Hematopoietic multipotent progenitor cell treated with erythropoietin and hydrocortisone succinate and interleukin-3 and kit ligand, for 6 days (in vitro differentiated cells): ENCODE measurements at places on chromosomes 3 and 15.

GRCh38 chr3:77102951-77103769, 63.3 kb downstream of the ROBO2 start:
- no peak for DNase-seq

DNA sequence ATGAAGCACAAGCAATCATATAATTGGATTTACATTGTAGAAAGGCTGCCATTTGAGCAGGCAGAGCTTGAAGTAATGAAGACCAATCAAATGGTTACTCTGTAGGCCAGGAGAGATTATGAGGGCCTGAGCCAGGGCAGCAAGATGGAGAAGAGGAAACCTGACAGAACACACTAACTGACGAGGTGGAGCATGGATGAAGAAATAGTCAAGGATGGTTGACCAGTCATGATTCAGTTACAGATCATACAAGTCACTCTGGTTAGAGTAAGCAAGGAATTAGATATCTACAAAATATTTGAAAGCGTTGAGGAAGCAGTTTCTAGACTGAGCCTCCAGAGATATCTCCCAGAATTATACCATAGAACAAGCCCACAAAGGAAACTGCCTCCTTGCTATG, 101.8 kb upstream of the THSD4 start:
- DNase-seq = no peak

GRCh38 chr3:60202052-60202726, 1049.1 kb downstream of the FHIT start:
- DNase-seq = peak; percentile 15

DNA sequence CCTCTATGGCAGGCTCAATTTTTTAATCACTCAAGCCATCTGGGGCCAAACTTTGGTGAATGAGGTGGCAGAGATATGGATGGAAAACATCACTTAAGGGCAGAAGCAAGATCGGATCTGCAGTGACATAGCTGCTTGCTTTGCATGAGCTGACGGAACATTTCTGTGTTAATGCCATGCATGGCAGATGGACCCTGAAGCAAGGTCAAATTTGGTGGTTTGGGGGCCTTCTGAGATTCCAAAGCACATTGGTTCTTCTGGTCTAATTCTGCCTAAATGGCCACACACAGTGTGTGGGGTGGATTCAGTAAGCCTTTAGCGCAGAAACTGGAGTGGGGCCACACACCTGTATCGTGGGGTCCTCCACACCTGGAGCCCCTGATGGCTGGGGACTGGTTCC, 38.3 kb upstream of the BCL2L10 start:
- DNase-seq = no peak

- DNase-seq = no peak
These were observed 115.4 kb upstream of the RAD18 start for GRCh38 chr3:9078561-9079240.

- DNase-seq = no peak
These were observed 44.3 kb upstream of the SLC24A5 start for GRCh38 chr15:48076454-48076853.

DNA sequence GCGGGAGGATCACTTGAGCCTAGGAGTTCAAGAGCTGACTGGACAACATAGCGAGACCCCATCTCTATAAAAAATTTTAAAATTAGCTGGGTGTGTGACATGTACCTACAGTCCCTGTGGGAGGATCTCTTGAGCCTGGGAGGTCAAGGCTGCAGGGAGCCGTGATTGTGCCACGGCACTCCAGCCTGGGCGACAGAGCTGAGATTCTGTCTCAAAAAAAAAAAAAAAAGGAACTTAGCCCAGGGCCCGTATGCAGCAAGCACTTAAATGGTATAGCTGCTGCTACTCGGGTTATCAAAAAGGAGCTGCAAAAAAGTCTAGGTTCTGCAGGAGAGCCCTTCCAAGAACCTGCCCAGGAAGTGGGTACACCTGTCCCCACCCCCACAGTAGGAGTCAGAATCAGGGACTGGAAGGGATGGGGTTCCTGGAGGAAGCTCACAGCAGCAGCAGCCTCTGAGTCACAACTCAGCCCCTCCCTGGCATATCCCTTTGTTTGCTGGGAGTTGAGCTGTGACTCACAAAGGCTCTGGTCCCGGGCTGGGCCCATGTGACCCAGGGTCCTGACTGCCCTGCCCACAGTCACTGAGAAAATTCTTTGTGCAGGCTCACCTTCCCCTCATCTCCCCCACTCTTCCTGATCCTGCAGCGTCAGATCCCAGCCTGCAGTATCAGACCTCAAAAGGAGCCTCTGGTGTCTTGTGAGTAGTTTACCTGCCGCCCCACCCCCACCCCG, at the start of gene SPATA12:
SPATA12 (plus strand) TSS at position 576 of the 733 bp plus-strand sequence. CDS start 13,031 bp downstream, outside the sequence.
- peak; percentile 46 for DNase-seq

- no peak for DNase-seq
These were observed 40.7 kb downstream of the TMEM212 start for GRCh38 chr3:171883893-171884279.

GRCh38 chr3:16102905-16103364, 71.5 kb upstream of the GALNT15 start:
- no peak for DNase-seq

- DNase-seq = no peak
These were observed 5.7 kb downstream of the HMG20A start for GRCh38 chr15:77426377-77426776.

DNA sequence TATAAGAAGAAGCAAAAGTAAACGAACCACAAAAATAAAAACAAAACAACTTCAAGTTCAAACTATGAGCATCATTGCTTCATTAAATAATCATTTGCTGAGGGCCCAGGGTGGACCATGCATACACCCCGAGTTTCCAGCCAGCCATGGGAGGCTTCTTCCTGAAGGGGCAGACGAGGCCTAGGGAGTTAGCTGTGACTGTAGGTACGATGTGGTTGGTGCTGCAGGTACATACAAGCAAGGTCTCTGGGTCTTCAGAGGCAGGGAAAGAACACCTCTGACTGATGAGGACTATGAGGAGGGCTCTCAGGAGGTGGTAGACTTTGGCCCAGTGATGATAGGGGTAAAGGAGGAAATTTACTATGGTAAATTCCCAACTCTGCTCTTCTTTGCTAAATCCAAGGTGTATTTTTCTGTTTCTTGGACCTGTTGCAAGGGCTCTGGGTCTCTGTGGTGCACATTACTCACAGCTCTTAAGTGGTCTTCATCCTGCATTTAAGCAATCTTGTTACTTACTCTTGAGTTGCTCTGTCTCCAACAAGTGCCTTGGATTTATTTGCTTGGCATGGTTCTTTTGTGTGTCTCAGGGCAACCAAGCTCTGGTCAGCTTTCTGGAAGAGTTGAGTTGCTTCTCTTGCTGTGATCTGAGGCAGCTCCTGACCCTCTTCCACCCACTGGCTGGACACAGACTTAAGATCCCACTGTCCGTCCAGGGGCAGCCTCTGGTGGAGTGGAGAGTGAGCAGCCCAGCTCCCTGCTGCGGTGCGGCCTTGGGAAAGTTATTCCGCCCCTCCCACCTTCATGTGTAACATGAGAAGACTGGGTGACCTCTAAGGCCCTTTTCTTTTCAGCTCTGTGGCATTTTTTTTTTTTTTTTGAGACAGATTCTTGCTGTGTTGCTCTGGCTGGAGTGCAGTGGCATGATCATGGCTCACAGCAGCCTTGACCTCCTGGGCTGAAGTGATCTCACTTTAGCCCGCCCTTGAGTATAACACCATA, 56.1 kb upstream of the KIF23 start:
- no peak for DNase-seq

- DNase-seq = no peak
These were observed 95.2 kb downstream of the SEMA5B start for GRCh38 chr3:122932251-122932967.

DNA sequence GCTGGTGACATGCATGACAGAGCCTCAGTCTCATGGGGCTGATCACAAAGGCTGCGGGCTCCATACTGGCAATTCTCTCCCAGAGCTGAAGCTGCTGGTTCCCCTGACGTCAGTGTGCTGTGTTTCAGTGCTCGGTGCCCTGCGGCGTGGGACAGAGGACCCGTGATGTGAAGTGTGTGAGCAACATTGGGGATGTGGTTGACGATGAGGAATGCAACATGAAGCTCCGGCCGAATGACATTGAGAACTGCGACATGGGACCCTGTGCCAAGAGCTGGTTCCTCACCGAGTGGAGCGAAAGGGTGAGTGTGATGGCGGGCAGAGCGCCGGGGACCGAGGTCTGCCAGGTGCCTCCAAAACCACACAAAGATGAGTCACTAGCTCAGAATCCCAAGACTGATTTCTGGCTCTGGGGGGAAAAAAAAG, 62.0 kb upstream of the NR2E3 start:
- no peak for DNase-seq

GRCh38 chr3:129593230-129593594, 13.3 kb downstream of the PLXND1 start:
- peak; percentile 54 for DNase-seq

DNA sequence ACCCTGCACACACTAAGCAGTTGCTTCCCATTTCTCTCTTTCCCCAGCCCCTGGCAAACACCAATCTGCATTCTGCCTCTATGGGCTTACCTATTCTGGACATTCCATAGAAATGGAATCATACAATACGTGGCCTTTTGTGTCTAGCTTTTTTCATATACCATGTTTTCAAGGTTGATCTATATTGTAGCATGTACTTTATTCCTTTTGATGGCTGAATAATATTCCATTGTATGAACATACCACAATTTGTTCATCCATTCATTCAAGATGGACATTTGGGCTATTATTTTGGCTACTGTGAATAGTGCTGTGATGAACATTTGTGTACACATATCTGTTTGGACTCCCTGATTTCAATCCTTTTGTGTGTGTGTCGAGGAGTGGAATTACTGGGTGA, 18.1 kb upstream of the ADAMTS9 start:
- DNase-seq = no peak

GRCh38 chr3:43503067-43503728, 118.6 kb downstream of the ANO10 start:
- DNase-seq = peak; percentile 74

GRCh38 chr3:159861369-159861987, 127.2 kb upstream of the IL12A start:
- no peak for DNase-seq

DNA sequence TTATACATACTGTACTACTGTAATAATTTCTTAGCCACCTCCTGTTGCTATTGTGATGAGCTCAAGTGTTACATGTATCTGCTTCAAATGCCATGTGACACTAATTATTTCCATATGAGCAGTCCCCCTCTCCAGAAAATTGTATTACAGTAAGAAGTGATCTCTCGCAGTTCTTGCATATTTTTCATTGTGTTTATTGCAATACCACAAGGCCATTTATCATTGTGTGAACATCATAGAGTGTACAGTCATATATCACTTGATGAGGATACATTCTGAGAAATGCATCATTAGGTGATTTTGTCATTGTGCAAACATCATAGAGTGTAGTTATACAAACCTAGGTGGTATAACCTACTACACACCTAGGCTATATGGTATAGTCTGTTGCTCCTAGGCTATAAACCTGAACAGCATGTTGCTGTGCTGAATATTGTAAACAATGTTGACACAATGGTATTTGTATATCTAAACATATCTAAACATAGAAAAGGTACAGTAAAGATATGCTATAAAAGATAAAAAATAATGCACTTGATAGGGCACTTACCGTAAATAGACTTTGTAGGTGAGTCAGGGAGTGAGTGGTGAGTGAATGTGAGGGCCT, 189.6 kb upstream of the MLF1 start:
- no peak for DNase-seq

DNA sequence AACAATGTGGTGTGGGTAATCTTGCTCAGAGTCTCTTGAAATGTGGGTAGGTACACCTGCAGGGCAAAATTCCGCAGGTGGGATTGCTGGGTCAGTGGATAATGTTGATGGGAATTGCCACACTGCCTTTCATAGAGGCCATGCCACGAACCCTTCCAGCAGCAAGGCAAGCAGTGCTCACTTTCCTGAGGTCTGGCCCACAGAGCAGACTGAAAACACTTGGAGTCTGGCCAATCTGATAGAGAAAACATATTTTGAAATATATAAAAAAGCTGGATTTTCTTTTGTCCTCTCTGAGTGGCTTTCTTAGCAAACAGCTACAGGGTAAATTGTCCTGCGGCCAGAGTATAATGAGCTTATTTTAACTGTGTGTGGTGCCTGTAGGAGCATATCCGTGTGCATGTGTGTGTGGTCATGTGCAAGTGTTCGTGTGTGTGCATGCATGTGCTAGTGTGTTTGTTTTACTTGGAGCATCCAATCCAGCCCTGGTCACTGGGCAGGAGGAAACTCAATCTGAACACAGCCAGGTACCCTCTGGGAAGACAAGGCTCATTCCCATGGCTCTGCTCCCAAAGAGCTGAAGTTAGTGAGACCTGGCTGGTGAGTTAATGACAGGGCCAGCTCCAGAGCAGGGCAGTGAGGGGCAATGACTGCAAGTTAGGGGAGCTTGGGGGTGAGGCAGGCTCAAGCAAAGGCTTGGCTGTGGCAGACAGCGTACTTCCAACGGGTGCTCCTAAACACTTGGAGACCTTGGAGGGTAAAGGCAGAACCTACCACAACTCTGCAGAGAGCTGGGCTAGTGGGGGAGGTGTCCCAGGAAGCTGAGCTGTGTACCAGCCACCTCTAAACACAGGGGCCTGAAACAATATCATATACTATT, 91.3 kb downstream of the PLXNA1 start:
- DNase-seq = peak; percentile 43

DNA sequence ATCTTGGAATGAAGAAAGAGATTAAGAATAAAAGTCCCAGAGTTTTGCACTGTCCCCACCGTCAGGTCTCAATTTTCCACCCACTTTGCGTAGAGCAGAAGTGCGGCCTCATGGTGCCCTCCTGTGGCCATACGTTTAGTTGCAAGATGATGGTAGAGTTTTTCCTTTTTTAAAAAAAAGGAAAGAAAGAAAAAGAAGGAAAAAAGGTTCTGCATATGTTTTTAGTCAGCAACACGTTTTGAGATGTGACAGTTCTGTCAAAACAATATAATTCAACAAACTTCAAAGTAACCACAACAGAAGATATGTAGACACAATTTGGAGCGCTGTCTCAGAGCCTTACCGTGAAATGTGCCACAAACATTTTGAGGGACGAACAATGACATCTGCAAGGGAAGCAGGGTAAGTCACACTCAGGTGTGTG, 24.6 kb downstream of the EBLN2 start:
- peak; percentile 73 for DNase-seq

DNA sequence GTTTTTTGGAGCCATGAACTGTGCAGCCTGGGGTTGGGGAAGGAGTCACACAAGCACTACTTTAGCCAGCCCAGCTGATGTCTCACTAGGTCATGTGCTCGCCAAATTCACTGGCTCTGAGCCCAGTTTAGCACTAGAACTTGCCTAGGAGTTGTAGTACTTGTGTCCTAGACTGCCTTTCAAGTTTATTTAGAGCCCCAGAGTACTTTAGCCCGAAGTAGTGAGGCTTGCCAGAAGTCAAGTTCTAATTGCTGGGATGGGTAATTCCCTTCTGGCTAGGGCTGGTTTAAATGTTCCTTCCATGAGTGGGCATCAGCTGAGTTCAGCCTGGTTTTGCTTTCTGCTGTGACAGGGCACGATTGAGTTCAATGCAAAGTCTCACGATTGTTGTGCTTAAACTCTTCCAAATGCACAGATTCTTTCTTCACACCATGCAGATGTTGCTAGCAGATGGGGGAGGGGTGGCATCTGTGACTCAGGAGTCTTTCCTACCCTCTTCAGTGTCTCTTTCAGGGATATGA, 228.2 kb upstream of the ZPLD1 start:
- peak; percentile 35 for DNase-seq

DNA sequence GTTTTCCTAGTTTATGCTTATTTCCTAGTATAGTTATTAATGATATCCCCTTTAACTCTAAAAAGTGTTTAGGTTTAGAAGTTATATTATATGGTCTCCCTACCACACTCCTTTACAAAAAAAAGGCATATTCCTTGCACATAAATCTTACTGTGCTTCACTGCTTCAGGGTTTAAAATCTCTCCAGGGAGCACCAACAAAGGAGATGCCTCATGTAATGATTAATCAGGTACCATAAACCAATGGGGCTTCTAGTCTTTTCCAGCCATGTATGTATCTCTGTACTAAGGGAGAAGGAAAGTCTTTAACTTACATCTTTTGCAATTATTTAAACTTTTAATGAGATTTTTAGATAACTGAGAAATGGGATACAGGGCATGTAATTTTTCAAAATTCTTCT, 91.5 kb upstream of the RBMS3 start:
- no peak for DNase-seq
